GM12892 (cell line): ENCODE measurements at places on chromosomes 2 and 18.

GRCh38 chr2:161703863-161704262 lies 79.6 kb downstream of the SLC4A10 start:
- no peak for DNase-seq

DNA sequence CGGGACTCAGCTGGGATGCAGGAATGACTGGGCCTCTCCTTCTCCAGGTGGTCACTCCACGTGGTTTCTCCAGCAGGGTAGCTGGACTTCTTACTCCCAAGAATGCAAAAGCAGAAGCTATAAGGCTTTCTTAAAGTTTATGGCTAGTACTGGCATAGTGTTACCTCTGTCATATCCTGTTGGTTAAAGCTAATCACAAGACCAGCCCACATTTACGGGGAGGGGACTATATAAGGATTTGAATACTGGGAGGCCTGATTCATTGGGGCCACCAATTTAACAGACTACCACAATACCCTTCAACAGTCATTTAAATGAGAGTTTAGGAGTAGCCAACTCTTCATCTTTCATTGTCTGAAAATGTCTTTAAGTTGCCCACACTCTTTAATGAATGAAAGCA lies 94.4 kb upstream of the TSPYL6 start:
- no peak for DNase-seq

- DNase-seq: no peak
Measured at GRCh38 chr2:58851598-58851997, 610.5 kb upstream of the FANCL start.

GRCh38 chr2:120502761-120503160 lies 156.8 kb downstream of the INHBB start:
- no peak for DNase-seq

DNA sequence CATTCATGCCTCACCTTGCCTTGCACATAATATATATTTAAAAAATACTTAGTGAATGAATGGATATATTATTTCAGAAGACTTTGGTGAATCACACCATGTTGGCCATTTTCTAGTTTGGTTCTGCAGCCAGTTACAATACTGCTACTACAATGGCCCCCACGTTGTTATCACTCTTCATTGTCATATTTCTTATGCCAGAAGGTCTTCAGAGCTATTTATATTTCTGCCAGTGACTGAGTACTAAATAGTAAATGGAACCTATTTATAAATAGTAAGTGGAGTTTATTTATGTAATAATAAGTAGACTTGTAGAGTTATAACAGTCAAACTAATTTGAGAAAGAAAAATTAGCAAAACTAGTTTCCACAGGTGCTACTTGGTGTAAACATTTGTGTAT lies 516.6 kb upstream of the SYT4 start:
- DNase-seq: no peak

DNA sequence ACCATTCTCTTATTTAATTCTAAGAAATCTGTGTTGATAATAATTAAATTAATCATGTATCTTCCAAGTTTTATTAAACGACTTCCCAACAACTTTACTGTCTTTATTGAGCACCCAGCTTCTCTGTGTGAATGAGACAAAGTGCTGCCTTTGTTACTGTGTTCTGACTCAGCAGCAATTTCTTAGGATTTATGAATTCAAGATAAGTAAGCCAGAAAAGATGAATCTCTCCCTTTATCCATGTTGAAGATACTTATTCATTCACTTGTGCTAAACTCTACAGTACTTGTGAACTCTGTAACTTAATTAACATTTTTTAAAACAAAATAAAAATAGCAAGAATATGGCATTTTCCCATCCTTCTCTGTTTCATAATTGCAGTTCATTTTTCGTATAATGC lies 1403.3 kb upstream of the DDX18 start:
- DNase-seq: no peak

DNA sequence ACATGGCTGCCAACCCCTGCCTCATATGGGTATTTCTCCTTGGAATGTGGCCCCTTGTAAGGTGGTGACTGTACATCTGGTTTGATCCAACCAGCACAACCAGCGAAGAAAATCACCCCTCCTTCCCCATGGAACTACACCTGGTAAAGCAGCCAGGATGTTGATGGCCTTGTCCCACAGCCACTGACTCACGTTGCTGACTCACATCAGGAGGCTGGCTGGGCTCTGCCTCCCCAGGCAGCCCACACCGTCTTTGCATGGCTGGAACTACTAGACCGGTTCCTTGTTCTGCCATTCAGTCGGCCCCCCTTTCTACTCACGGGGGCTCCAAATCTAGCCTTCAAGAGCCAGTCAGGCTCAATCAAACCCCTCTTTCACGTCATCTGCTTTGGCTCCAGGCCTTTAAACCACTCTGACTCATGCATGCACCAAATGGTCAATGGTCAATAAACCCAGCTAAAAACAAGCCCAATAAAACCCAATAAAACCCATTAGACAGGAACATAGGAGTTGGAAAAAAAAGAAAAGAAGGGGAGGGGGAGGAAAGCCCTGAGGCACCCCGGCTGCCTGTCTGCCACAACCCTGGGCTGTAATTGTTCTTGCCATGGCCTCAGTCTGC lies 114.8 kb downstream of the PLB1 start:
- DNase-seq: no peak

DNA sequence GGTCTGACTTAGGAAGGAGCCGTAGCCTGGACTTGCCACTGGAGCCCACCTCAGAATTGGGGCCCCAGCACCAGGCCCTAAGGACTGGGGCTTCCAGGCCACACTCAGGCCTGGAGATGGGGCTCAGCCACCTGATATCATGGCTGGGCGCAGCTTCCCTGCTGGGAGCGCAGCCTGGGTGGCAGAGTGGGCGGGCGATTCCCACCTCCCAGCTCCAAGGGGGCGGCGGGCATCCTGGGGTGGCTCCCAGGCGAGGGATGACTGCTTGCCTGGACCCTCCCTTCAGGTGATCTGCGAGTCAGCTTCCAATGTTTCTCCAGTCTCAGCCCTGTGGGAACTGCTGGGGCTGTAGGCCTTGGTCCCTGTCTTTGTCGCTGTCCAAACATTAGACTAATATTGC lies 20.1 kb downstream of the GPR35 start:
- DNase-seq: peak; percentile 23

DNA sequence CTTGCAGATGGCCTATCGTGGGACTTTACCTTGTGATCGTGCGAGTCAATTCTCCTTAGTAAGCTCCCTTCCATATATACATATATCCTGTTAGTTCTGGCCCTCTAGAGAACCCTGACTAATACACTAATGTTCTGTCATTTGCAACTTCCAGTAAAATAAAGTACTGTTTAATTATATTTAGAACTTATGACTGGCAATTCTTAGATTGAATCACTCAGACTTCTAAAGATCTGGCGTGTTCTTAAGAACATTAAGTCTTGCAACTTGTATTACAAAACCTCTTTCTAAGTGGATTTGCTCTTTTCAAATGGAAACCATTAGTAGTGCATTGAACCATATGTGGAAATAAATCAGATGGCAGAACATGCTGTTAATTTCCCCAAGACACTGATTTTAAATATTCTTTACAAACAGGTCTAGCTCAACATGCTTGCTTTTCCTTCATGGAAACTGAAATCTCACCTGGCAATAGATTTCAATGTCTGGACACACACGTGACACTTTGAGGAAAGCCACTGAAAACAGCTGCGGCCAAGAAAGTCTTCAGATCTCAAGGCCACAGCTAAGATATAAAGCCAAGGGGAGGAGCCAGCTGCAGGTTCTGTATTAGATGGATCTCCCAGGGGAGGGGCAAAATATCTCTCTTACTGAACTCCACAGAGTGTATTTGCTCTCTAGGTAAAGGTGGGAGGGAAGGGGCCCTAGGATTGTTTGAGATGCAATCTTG lies 50.6 kb downstream of the PMAIP1 start:
- no peak for DNase-seq

GRCh38 chr18:14943967-14944636 lies 196.1 kb downstream of the ANKRD30B start:
- DNase-seq: no peak

GRCh38 chr2:26847655-26848335 lies at the start of gene DPYSL5:
Gene DPYSL5 (plus strand): TSS chr2:26848132. CDS start chr2:26898500, 50,368 bp downstream.
- no peak for DNase-seq

DNA sequence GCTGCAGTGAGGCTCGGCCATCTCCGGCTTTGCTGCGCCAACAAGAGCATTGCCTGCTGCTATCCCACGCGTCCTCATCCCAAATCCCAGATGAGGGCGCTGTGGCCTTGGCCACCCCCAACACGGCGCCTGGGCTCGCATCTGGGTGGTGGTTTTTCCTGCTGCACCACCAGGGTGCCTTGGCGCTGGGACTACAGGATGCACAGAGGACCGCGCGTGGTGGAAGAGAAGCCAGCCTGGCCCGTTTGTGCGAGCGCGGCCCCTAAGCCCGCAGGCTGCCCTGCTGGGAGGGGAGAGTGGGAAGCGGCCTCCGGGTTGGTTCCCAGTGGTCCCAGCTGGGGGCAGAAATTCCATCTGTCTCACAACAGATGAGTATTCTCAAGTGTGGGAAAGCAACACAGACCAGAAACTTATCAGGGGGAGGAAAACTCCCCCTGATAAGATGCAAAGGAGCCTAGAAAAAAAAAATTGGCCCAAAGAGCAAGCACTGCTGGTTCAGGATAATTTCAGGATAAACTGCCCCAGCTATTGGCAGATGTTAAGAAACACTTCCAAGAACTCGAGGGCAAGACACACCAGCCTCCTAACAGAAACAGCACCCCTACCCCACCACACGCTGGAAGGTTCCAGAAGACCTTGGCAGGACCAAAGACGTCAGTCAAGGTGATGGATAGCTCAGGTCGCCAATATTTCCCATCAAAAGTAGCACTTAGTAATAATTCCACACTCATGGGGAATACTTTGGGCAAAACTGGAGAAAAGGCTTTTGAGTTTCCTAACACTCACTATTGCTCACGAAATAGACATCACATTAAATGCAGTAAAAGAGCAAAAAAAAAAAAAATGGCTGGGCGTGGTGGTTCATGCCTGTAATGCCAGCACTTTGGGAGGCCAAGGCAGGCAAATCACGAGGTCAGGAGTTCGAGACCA lies 152.1 kb downstream of the PXDN start:
- DNase-seq: no peak

- DNase-seq: no peak
Measured at GRCh38 chr18:48676346-48676745, 137.5 kb downstream of the CTIF start.

DNA sequence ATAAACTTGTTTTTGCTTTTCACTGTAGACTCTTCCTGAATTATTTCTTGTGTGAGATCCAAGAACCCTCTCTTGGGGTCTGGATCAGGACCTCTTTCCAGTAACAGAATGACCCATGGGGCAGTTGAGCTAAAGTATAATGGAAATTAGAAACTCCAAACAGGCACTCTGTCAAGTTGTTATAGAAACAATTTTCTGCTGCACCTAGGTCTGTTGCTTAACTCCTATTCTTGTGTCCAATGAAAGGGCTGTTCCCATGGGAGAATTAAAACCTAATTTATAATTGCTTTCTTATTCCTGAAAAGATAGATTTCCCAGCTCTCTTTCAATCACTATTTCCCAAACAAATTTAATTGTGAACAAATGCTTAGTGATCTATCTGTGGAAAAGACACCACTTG lies 1341.3 kb upstream of the PIK3C3 start:
- no peak for DNase-seq

DNA sequence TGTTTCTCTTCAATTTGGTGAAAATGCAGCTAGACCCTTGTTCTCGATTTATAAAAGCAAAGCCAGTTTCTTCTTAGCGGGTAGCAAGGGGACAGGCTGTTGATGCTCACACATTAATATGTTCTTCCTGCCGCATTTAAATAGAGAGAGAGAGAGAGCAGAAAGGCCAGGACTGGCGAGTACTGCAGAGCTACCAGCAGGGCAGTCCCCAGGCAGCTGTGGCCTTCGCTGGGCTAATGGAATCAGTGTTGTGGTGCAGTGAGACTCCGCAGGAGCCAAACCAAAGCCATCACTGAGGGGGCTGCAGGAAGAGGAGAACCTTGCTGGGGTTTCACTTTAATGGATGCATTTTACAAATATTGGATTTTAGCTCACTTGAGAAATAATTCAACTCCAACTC lies 223.6 kb downstream of the ACTR3 start:
- DNase-seq: no peak

GRCh38 chr2:233468047-233468740 lies 98.4 kb downstream of the USP40 start:
- DNase-seq: no peak

- DNase-seq: peak; percentile 18
Measured at GRCh38 chr2:235908826-235909225, 259.4 kb downstream of the GBX2 start.

- DNase-seq: no peak
Measured at GRCh38 chr2:44706681-44707553, 234.6 kb upstream of the SIX3 start.

GRCh38 chr2:212013626-212014025 lies 525.0 kb downstream of the ERBB4 start:
- no peak for DNase-seq

DNA sequence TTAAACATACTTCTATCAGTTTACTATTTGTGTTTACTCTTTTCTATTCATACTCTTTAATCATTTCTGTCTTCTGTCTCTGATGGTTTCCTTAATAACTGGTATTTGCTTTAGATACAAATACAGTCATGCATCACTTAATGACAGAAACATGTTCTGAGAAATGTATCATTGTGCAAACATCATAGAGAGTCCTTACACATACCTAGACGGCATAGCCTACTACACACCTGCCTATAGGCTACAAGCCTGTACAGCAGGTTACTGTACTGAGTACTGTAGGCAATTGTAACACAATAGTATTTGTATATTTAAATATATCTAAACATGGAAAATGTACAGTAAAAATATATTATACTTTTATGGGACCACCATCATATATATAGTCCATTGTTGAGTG lies 36.3 kb downstream of the VSNL1 start:
- DNase-seq: no peak

- DNase-seq: no peak
Measured at GRCh38 chr2:85162746-85163301, 29.6 kb downstream of the TCF7L1 start.

GRCh38 chr2:132664096-132664495 lies 5.9 kb downstream of the LYPD1 start:
- DNase-seq: no peak

DNA sequence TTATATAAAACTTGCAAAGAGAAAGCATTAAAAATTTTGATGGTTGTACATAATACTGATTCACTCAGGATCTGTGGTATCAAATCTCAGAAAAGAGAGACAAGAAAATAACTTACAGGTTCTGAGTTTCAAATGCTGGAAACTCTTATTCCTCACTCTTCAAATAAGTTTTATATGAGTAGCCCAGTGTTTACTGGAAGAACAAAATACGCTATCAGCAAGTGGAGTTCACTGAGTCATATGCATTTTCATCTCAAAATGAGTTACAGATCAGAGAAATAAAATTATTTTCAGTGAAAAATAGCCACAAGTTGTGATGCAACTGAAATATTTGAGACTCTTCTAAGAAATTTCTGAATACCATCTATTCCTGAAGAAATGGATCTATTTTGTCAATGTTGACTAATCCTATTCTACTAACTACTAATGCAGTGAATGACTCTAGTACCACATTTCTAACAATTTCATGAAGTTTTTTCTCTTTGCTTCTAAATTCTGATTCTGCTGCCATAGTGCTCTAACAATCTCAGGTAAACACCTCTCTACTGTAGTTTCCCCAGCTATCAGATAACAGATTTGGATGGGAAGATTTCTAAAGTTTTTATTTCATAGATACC lies 391.7 kb downstream of the ZEB2 start:
- DNase-seq: no peak

GRCh38 chr2:171921970-171922229 lies 361 bp upstream of the HAT1 start:
- no peak for DNase-seq
